Stimulated activated CD8-positive, alpha-beta memory T cell treated with anti-CD3 and anti-CD28 coated beads, Interleukin-4, amount 100 ng/mL, for 4 hours (primary cell): ENCODE measurements at places on chromosomes 13 and 19.

GRCh38 chr13:19984430-19985218 lies 26.1 kb downstream of the ZMYM2 start:
- DNase-seq: no peak

- no peak for DNase-seq
Measured at GRCh38 chr13:20369886-20370361, 137.8 kb upstream of the GJB6 start.

DNA sequence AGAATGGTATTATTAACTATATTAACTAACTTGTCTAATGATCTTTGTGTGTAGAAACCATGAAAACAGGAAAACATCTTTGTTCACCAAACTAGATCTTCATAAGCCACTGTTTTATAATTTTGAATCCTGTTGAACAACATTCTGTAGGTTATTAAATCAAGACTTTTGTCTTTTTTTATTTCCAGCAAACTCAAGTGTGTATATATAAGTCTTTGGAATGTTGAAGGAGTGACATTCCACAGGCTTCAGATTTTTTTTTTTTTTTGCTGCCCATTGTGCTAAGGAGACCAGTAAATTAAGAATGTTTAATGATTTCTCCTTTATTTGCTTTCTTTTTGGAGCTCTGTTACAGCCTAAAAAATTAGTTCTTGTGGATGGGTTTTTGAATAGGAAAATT lies 89.6 kb downstream of the LMO7 start:
- DNase-seq: no peak

DNA sequence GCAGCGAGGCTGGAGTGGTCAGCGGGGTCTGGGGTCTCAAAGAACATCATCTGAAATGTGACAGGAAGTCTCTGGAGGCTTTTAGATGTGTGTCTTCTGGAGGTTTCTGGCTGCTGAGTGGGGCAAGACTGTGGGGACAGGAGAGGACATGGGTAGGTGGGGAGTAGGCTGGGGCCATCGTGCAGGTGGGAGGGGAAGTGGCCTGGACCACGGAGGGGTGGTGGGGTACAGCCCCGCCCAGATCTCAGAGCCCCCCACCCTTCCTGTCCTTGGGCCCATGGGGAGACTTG lies 6.2 kb downstream of the AP1M1 start:
- DNase-seq: no peak

DNA sequence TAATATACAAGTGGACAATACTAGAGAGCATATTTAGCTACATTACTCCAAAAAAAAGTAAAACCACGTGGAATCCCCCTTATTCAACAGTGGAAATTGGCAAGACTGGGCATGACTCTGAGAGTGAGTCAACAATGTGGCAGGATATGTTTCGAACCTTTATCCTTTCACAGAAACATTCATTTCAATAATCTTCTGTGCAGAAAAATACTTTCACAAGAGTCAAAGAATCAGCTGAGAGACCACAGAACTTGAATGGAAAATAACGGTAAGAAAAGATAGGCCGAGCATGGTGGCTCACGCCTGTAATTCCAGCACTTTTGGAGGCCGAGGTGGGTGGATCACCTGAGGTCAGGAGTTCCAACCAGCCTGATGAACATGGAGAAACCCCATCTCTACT lies 25.1 kb upstream of the CD70 start:
- no peak for DNase-seq

DNA sequence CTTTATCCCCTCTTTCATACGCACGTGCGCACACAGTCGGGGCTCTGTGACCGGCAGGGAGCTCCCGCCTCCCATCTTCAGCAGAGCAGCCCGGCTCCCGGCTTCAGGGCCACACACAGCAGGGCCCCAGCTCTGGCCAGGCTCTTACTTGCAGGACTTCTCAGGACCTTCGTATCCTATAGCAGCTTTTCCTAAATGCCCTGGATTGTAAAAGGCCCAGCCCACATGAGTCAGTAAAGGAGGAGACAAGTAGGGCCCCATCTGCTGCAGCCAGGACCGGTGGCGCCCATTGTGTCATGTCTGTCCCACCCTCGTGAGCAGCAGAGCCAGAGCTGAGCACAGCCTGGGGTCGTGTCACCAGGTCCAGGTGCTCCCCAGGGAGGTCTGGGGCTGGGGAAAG lies 107.6 kb upstream of the VSTM2B start:
- no peak for DNase-seq

DNA sequence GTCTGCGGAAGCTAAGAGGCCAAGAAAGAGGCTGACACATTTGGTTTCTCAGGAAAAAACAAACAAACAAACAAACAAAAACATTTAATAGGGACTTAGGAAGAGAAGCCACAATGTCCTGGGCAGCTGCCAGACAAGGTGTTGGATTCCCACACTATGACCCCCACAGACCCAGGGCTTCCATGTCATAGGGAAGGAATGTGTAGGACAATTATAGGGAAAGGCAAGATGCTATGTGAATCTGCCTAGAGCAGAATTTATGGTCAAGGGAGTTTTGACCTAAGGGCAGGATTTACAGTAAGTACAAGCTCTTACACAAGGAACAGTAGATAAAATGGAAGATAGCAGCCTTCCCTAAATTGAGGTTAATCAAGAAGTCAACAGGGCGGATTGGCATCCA lies 9.1 kb upstream of the CDADC1 start:
- no peak for DNase-seq

- no peak for DNase-seq
Measured at GRCh38 chr13:37485756-37486155, 112.8 kb downstream of the POSTN start.

DNA sequence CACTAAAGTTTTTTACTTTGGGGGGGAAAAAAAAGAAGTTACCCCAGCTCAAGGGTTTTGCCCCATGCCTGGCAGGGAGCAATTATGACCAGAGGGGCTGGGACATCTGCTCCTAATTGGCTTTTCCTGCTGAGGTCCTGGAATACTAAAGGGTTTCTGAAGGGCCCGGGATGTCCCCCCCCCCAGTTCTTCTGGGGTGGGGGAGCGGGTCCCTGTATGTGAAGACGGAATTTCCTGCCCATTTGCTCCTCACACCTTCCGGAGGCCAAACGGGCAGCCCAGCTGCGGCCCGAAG lies 1.1 kb upstream of the DLL3 start:
- no peak for DNase-seq

- DNase-seq: no peak
Measured at GRCh38 chr13:24042710-24043440, 117.6 kb upstream of the SPATA13 start.

DNA sequence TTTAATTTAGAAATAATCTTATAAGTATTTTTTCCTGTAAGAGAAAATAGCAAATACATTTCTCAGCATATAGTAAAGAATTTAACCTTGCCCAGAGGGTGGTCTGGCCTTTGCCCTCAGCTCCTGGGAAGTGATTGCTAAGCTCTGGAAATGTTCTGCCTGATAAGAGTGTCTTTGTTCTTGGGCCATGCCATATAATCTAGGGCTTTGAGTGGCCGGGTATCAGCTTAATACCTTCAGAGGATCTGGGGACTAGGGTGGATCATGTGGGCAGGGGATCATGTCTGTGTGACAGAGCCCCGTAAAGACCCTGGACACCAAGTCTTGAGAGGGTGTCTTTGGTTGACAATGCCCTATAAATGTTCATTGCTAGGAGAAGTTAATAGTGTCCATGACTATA lies 1032.4 kb upstream of the MIR17HG start:
- no peak for DNase-seq

DNA sequence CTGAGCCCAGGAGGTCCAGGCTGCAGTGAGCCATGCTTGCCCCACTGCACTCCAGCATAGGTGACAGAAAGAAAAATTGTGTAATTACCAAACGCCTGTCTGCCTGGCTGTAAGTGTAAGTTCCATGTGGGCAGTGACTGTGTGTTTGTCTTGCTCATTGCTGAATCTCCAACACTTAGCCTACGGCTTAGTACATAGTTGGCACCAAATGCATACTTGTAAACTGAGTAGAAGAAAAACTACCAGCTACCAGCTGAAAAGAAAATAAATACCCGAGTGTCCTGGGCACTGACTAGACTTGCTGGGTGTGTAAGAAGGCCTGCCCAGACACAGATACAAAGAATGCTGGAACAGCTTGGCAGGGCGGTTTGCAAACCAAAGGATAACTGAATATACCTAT lies 2.7 kb upstream of the CEBPG start:
- DNase-seq: no peak

- no peak for DNase-seq
Measured at GRCh38 chr13:105462098-105462497, 1073.4 kb downstream of the EFNB2 start.

- DNase-seq: no peak
Measured at GRCh38 chr13:113953561-113953960, 20.3 kb downstream of the C13orf46 start.

DNA sequence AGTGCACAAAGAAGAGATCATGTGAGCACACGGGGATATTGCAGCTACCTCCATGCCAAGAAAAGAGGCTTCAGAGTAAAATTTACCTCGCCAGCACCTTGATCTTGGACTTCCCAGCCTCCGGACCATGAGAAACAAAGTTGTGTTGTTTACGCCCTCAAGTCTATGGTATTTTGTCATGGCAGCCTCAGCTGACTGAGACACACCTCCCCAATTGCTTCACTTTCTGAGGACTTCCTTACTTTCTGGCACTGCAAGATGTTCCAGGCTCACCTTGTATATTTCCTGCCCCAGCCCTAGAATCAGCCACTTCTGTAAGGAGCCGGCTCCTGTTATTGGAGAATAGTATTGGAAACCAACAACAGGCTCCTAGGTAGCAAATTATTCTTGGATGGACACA lies 6.6 kb upstream of the CEBPG start:
- no peak for DNase-seq

DNA sequence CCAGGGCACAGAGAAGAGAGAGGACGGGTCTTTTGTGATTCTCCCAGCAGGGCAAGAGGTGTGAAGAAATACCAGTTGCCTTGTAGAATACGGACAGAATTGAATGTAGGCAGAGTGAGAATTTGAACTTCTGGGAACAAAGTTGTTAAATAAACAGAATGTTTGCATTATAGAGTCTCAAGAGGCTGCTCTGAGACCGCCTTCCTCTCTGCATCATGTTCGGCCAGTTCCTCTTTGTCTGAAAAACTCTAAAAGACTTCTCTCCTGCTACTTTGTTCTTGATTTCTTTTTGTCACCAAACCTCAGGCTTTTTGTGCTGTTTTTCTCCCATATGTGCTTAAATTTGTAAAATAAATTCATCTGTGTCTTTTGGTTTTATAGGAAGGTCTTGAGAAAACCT lies 256.4 kb downstream of the DLEU7 start:
- no peak for DNase-seq

- DNase-seq: no peak
Measured at GRCh38 chr19:12984143-12984627, 11.1 kb upstream of the NFIX start.

DNA sequence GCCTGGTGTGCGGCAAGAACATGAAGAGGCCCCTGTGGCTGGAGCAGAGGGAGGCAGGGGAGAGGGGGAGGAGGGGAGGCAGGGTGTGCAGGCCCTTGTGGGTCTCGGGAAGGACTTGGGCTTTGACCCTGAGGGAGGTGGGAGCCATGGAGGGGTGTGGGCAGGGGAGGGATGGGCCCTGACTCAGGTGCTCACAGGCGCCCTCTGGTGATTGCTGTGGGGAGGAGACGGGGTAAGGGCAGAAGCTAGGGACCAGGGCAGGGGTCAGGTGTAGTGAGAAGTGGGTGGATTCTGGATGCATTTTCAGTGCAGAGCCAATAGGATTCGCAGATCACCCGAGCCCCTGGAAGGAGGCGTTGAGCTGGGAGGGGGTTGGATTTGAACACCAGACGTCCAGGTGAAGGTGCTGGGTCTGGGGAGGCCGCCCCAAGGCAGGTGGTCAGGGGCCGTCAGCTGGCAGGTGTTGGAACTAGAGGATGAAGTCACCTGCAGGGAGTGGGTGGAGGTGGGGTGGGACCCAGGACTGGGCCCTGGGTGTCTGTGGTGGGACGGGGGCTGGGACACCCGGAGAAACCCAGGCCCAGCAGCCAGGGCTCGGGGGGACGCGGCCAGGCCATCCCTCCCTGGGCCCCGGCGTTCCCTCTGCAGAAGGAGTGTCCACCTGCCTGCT lies 185.4 kb downstream of the KDM4B start:
- no peak for DNase-seq

DNA sequence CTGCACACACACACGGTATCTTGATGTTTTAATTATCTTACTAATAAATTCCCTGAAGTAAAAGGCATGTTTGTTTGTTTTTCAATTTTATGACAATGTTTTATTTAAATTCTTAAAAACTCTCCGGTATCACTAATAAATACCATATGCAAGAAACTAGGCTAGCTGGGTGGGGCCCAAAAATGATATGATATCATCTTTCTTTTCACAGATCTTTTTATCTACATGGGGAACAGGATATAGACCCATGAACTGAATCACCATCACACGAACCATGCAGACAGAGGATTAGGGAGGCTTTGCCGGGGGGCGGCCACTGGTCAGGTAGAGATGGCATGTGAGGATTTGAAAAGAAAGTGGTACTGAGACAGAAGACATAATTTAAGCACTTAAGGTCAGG lies 266.4 kb downstream of the ENOX1 start:
- DNase-seq: no peak

- no peak for DNase-seq
Measured at GRCh38 chr13:100707818-100708740, 33.5 kb upstream of the TMTC4 start.

- no peak for DNase-seq
Measured at GRCh38 chr13:110283736-110284517, 23.0 kb downstream of the COL4A1 start.

GRCh38 chr13:48731001-48731658 lies 77.4 kb downstream of the CYSLTR2 start:
- no peak for DNase-seq

GRCh38 chr19:8569066-8569771 lies 8.0 kb downstream of the MYO1F start:
- DNase-seq: peak; percentile 59

GRCh38 chr13:90798381-90798780 lies 549.1 kb upstream of the MIR17HG start:
- no peak for DNase-seq

DNA sequence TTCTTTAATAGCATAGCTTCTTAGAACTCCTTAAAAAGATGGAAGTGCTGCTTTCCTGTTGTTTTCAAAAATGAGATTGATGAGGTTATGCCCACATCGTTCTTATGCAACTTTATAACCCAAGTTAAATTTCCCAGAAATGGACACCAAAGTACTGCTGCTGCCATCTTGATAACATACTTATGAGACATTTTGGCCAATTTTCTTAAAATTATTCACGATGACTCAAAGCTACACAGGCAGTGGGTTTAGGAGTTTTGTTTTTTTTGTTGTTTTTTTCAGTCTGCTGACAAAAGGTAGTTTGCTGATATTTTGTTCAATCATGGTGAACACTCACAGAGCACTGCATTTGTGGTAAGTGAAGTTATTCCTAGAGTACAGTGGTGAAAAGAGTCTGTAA lies 54.9 kb upstream of the RFC3 start:
- DNase-seq: no peak

GRCh38 chr13:59746291-59746962 lies 417.3 kb downstream of the DIAPH3 start:
- DNase-seq: no peak

- DNase-seq: no peak
Measured at GRCh38 chr13:109093998-109094397, 464.6 kb downstream of the MYO16 start.

GRCh38 chr13:41928323-41928722 lies 32.6 kb downstream of the VWA8 start:
- DNase-seq: no peak

- no peak for DNase-seq
Measured at GRCh38 chr19:33501693-33502356, 19.8 kb downstream of the PEPD start.
